ENCODE measurements at places on chromosomes 2 and 18.

DNA sequence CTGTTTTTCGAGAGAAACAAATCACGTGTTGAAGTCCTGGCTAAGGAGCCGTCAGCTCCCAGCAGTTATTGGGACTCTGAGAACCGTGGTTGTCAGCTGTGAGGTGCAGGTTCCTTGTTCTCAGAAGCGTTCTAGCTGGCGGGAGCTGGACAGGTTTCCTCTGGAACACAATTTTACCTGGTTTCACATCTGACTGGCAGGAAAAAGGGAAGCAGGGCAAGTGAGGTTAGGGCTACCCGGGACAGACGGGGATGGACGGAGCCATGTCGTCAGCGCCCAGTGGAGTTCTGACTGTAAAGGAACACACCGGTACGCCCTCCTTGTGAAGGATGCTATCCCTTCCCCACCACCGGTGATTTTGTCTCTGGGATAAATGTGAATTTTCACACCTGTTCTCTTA is 26.1 kb downstream of the ITGB1BP1 start:
- no peak for DNase-seq

GRCh38 chr2:47402555-47402804 is 476 bp upstream of the MSH2 start:
- no peak for DNase-seq

DNA sequence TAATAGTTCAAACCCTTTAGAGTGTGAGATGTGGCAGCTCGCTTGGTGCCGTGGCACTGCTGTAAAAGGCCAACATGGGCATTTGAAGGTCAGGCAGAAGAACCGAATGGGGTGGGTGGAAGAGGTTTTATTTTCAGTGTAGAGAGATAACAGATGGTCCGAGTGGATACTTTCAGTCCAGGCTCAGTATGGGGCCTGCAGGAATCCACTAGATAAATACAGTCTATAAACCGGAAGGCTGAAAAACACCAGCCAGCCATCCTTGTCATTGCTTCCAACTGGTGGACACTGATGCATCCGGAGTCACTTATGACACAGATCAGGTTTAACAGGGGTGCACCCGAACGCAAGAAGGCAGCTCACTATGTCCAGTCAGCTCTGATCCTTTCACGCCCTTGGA is 55.7 kb upstream of the AMMECR1L start:
- DNase-seq: no peak

DNA sequence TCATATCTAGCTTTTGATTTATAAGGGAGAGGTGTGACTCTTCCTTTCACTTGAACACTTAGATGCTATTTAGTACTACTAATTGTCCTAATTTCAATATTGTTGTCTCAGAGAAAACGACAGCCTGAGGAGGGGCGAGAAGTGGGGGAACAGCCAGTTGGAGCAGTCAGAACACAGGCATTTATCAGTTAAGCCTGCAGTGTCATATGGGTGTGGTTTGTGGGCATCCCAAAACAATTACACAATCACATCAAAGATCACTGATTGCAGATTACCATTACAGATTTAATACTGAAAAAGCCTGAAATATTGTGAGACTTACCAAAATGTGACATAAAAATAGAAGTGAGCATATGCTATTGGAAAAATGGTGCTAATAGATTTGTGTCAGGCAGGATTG is 15.8 kb downstream of the TMEM131 start:
- no peak for DNase-seq

DNA sequence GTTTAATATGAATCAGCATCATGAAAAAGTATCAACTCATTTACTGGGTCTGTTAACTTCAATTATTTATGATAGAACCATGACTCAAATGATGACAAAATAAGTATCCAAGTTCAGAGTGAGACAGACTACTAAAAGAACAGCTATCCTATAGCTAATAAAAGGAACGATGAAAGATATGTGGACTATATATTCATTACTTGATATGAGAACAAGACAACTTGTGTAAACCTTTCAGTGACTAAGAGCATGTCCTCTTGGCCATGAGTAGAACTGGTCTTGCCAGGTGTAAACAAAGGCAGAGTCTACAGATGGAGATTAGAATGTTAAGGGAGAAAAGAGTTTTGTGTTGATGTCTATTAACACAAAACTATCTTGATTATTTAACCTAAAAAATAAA is 360.4 kb upstream of the ZC3H15 start:
- no peak for DNase-seq

GRCh38 chr2:32358111-32358482 is 1.3 kb downstream of the BIRC6 start:
- no peak for DNase-seq

- DNase-seq: no peak
Observed at GRCh38 chr2:236164201-236164924, 3.8 kb downstream of the GBX2 start.

DNA sequence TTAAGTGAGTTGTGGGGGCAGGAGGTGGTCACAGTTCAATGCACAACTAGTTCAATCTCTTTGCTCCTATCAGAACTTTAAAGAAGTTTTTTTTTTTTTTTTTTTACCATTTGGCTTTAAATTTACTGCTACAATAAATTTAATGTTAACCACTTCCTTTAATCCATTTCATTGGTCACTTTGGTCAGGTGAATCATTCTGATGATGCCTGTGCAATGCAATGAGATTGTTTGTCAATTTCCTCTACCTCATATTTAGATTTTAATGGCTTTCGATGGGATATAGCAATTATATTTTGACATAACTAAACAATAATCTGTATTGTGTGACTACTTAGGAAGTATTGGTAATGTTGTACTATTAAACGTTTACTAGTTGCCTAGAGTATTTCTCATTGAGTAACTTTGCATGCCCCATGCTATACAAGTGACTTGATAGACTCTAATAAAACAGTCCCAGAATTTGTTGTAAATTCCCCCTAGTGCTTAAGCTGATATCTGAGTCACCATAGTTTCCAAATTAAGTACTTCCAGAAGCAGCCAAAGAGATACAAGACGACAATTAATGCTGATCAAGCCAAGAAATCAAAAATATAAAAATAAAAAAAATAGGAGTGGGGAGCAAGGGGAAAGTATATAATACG is 52.9 kb upstream of the SERPINB2 start:
- no peak for DNase-seq

DNA sequence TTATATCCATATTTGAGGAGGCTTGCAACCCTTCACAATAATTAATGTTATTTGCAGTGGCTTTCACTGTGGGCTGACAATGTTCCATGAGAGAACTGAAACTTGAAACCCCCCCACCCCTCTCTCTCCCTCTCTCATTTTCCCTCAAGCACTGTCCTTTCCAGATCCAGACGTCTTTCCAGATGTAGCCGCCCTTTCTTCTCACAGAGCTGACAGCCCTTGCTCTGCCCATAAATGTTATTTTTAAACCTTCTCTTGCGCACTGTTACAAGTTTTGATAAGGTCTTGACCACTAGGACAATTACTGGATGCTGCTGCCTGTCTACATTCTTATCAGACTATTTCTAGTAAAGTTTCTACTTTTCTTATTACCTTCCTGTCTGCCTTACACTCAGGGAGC is 91.4 kb upstream of the LINC00305 start:
- no peak for DNase-seq

DNA sequence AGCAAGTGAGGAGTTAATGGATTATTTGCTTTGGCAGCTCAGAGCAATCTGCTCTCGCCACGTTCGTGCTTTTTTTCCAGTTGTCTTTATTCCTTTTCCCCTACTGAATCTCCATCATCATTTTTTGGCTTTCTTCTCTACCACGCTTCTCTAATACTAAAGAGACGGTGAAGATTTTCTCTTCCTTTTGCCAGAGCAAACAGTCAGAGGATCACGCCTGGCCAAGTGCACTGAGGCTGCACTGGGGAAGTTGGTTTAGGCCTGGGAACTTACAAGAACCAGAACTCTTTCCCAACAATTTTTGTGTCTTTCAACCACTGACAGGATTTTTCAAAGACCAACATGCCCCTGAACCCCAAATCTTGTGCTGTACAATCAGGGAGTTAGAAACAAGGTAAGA is 172.3 kb downstream of the PID1 start:
- DNase-seq: no peak

DNA sequence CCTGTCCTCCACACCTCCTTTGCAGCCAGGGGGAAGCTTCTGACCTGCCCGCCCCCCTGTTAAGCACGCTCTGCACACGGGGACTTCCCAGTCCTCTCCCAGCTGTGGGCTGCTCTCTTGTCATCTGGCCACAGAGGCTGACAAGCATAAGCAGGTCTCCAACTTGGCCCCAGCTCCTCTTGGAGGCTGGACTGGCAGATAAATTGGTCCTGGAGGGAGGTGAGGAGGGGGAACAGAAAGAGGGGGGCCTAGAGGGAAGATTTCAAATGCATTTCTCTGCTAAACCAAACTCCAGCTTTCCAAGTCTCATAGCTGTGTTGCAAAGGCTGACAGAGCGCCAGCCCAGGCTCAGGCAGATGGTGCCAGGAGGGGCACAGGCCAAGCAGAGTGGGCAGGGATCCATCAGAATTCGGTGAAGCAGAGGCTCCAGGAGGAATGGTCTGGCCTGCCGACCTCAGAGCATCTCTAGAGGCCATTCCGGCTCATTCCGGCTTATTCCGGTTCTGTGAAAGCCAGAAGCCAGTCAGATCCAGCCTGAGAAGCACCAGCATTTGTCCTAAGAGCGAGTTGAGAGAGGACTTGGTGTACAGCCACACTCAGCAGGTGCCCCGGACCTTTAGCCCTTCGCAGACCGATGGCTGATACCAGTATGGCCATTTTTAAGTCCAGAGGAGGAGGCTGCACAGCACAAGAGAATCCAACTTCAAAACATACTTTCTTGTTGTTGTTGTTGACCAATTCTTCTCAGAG is 508.9 kb upstream of the MYT1L start:
- DNase-seq: no peak

DNA sequence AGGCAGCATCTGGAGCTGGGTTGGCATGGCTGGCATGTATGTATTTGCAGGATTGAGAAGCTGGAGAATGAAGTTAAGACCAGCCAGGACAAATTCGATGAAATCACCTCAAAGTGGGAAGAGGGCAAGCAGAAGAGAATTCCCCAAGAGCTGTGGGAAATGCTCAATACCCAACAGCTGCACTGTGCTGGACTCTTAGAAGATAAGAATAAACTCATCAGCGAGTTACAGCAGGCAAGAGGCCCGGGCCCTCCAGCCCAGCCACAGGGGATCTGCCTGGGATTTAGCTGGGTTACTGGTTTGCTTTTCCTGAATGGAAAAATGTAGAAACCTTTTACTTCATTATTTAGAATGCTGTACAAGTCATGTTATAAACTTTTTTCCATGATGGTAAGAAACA is 22.5 kb downstream of the DRC1 start:
- DNase-seq: no peak

DNA sequence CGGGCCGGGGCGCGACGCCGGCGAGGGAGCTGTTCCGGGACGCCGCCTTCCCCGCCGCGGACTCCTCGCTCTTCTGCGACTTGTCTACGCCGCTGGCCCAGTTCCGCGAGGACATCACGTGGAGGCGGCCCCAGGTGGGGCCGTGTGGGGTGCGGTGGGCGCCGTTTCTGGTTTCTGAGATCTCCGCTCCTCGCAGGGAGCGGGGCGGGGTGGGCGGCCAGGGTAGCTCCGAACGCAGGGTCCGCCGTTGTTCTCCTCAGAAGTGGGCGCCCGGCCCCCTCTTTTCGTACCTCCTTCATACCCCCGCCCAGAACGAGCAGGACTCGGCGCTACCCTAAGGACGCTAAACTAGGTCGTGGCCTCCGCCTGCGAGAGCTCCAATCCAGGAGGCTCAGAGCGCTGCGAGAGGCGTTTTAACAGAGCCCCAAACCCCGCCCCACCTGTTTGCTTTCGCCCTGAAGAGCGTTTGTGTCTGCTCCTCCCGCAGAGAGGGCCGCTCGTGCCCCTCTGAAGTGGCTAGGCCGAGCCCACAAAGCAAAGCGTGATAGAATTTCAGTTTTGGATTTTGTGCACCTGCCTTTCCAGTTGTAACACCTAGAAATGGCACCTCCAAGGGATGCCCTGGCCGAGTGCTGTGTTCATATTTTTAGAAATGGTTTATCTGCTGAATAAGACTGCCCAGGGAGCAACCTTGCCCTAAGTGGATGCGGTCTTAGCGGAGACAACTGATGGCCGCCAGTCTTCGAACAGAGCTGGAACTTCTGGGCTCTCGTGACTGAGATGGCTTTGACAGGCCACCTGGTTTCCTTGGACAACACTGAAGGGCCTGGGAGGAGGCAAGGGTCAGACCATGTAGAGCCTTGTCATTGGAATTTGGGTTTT is 626 bp downstream of the CAPN10 start:
- peak; percentile 46 for DNase-seq

DNA sequence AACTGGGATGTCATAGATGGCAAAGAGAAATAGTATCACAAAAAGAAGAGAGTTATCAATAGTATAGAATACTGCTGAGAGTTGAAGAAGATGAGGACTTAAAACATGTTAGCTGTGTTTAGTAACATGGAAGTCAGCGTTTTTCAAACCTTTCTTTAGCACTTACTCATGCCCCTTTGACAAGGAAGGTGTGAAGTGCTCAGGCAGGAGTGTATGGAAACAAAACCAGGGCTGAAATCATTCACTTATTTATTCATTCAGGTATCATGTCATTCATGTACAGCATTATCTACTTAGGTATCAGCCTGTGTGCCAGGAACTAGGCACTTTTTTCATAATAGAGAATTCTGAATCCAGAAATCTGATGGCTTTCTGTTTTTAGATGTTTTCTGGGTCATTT is 27.2 kb downstream of the CD28 start:
- no peak for DNase-seq

DNA sequence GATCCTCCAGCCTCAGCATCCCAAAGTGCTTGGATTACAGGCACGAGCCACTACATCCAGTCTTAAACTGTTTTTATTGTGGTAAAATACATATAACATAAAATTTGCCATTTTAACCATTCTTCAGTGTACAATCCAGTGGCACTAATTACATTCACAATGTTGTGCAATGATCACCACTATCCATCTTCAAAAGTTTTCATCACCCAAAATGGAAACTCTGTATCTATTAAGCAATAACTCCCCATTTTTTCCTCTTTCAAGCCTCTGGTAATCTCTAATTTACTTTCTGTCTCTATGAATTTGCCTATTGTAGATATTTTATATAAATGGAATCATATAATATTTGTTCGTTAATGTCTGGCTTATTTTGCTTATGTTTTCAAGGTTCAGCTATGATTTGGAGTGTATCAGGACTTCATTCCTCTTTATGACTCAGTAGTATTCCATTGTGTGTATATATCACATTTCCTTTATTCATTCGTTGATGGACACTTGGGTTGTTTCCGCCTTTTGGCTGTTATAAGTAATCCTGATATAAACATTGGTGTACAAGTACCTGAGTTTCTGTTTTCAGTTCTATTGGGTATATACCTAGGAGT is 71.8 kb downstream of the GFPT1 start:
- DNase-seq: no peak

DNA sequence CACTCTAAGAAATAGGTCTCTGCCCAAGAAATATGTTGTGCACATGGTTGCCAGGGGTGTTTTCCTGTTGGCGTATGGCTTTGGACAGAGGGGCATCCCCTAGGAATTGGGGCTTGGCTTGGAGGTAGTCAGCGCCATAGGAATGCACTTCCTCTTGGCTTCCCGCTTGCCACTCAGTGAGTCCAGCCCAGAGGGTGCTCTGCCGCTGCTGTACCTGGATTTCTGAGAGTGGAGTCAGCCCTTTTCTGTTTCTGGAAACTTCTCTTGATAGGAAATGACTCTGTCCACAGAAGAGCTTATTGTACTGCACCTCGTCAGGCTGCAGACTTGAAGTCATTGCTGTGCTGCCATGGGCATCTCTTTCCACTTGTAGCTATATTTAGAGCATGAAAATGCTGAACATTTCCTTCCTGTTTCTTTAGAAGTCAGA is 116.7 kb upstream of the MGAT5 start:
- DNase-seq: no peak

GRCh38 chr18:13503836-13504235 is 222.5 kb downstream of the FAM210A start:
- no peak for DNase-seq
